LHCN-M2 (cell line): ENCODE measurements at places on chromosomes 13 and 19.
A peak's percentile ranks its signal among the peaks of the same experiment; 100 is the strongest.

- DNase-seq, result no peak
Observed at GRCh38 chr13:110554227-110554836, 7.2 kb downstream of the RAB20 start.

DNA sequence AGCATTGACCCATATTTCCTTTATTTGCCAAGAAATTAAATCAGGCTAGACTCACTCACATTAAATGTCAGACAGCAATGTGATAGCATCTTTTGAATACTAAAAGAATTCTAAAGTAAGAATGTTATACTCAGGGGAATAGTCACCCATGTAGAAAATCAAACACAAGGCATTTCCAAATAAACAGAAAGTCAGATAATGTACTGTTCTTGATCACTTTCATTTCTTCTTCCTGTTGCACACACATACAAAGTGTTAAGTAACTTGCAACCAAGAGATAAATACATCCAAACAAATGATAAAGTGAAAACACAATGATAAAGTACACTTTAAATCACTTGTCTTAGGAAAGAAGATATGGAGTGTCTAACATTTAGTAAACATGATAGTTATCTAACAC, 1366.6 kb upstream of the MIR17HG start:
- DNase-seq, result no peak

GRCh38 chr13:75145927-75146326, 336.0 kb downstream of the TBC1D4 start:
- DNase-seq, result peak; percentile 27

DNA sequence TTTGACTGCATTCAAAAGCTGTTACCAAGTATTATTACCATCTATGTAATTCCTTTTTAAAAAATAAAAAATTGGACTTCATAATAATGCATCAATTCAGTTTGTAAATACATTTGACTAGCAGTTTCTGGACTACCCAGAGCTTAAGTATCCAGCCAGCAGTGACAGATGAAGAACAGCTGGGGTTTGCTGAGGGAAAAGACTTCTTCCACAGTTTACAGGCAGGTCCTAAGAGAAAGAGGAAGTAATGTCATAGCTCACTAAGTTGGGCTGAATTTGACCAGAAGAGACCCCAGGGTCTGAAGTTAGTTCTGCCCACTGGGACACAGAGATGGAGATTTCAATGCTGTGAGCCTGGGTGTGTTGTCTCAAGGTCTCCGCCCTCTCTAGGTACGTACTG, 96.4 kb downstream of the MBNL2 start:
- DNase-seq, result peak; percentile 68

DNA sequence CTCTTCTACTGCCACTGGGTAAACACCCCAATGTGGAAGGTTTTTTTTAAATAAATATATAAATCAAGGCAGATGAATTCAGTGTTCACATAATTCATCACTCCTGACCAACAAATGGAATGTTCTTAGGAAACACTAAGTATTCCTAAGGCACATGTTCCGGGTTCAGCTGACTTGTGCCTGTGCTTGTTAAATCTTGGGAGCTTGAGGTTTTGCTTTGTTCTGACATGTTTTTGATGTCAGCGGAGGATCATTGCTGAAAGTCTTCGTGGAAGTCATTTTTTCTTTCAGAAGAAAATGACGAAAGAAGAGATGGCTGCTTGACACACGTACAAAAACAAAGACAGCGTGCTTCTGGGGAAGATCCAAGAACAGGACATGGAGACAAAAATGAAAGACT, 185.8 kb downstream of the MZT1 start:
- DNase-seq, result no peak

GRCh38 chr19:54644056-54644455, 13.8 kb downstream of the LILRB1 start:
- no peak for DNase-seq

DNA sequence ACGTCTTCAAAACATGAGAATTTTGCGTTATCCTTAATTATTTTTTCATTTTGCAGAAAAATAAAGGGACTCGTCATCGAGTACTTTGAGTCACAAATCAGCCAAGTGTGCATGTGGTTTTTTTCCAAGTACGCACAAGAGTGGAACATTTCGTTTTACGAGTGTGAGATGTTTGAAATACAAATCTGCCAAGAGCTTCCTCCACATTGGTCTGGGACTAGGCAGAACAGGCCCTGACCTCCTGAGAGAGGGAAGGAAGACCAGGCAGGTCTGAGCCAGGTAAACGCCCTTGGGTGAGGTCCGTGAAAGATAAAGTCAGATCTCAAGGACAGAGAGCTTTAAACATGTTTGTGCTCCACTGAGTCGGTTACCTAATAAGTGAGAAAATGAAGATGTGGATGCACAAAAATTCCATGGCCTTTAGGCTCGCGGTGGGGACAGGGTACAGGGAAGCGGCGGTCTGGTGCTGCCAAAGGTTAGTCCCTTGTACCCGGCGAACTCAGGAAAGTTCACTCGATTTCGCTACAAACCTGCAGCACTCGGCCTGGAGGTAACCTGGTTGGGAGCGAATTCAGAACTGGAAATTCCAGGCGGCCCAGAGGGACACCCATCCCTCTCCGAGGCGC, 473 bp upstream of the ITM2B start:
- DNase-seq, result no peak

DNA sequence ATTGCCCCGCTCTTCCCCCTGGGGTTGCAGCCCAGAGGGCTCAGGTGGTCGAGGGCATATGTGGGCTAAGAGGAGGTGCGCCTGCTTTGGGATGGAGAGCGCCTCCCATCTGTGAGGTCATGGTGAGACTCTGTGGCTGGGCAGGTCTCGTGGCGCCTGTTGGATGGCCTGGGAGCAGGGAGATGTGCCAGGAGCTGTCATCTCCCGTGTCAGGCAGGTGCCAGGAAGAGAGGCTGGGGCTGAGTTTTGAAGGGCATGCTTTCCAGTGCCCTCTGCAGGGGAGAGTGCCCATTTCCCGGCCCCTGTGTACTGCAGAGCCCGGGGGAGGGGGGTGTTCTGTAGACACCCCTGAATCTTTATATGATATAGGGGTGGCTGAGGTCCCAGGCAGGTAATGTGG, 2.8 kb downstream of the WTIP start:
- no peak for DNase-seq

DNA sequence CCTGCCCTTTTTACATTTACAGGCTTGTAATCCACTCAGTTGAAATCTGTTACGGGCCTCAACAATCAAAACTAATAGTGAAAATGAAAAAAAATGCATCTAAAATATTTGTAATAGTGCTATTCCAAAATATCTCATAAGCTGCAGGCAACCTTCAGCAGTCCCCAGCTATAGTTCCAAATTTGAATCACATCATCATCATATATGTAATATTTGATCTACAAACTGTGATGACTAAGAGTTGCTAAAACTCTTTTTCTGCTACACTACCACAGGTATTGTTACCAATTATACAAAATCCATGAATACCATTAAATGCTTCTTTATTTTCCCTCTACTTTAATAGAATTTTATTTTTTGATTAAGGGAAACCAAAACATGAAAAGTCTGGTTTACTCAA, 121.4 kb upstream of the RFC3 start:
- no peak for DNase-seq

DNA sequence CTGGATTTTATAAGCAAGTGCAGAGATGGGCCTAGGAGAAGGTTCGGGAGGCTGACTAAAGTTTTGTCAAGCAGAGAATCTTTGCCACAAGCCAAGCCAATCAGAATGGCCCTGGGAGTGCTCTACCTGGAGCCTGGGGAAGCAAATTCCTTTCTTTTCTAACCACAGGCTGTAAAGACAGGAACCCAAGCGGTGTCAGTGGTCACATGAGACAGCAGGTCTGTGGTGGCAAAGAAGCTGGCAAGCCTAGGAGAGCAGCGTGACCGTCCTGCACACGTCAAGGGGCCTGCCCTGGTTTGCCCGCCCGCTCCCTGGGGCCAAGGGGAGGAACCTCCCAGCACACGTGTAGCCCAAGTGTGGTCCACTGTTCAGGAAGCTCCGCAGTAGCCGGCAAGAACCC, 90.8 kb downstream of the IPO5 start:
- DNase-seq, result no peak

DNA sequence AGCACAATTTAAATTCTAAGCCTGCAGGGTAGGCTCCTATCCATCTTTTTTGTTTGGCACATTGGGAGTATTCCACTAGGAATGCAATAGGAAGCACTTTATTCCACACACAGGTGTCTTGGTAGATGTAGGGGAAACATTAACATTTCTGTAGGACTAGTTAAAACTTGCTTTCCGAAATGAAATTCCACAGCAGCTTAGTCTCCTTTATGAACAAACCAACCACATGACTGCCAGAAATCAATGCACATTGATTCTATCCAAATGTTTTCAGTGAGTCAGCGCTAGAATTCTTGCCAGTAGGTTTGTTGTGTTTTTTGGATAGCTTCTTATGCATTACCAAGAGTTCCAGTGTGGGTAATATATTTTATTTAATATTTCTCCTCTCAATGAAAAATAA, 207.9 kb upstream of the CSNK1A1L start:
- DNase-seq, result no peak

DNA sequence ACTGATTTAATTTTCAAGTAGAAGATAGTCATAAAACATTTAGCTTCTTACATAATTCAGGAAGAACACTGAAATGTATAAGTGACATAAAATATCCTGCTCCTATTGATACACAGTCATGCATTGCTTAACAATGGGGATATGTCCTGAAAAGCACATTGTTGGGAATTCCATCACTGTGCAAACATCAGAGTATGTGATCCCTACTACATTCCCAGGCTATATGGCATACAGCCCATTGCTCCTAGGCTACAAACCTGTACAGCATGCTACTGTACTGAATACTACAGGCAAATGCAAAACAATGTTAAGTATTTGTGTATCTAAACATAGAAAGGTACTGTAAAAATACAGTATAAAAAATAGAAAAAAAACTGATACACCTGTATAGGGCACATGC, 723.9 kb upstream of the ARGLU1 start:
- no peak for DNase-seq

GRCh38 chr19:39410831-39411080, 1.7 kb upstream of the PLEKHG2 start:
- DNase-seq, result no peak

DNA sequence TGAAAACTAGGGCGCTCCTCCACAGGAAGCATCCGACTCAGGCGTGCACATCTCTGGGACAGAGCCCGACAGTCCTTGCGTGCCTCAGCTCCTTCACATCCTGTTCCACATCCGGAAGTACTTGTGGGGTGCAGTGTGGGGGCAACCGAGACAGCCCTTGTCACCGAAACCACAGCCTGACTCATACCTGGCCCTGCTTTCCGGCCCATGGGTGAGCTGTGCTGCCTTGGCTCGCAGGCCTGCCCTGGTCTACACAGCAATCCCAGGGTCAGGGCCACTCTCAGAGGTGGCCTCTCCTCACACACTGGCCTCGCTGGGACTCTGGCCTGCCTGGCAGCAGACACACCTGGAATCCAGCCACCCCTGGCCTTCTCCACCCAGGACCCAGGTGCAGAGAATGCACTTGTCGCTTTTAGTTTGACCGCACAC, 100.4 kb downstream of the STK24 start:
- peak; percentile 84 for DNase-seq

GRCh38 chr13:34458756-34459715, 483.0 kb upstream of the NBEA start:
- DNase-seq, result no peak

GRCh38 chr19:20416661-20417060, 148.9 kb downstream of the ZNF737 start:
- no peak for DNase-seq
